ENCODE measurements at places on chromosomes 3 and 15. TPM values are rescaled to one million over a fixed set of nuclear protein-coding genes. Genes with fewer than 3 reads are reported as not detected.
A peak's percentile ranks its signal among the peaks of the same experiment; 100 is the strongest.

The GHRL gene
- polyA plus RNA-seq, result 2.9 TPM

The ADAMTS17 gene
- polyA plus RNA-seq, result 3.4 TPM

The RETNLB gene
- polyA plus RNA-seq, result not detected

The PARP14 gene
- polyA plus RNA-seq, result 19.2 TPM

The CDCP1 gene
- 1.2 TPM for polyA plus RNA-seq

The CCR9 gene
- not detected for polyA plus RNA-seq

The CRELD1 gene
- 62.1 TPM for polyA plus RNA-seq

The CD96 gene
- 0.69 TPM for polyA plus RNA-seq

The P4HTM gene
- polyA plus RNA-seq, result 56.2 TPM

DNA sequence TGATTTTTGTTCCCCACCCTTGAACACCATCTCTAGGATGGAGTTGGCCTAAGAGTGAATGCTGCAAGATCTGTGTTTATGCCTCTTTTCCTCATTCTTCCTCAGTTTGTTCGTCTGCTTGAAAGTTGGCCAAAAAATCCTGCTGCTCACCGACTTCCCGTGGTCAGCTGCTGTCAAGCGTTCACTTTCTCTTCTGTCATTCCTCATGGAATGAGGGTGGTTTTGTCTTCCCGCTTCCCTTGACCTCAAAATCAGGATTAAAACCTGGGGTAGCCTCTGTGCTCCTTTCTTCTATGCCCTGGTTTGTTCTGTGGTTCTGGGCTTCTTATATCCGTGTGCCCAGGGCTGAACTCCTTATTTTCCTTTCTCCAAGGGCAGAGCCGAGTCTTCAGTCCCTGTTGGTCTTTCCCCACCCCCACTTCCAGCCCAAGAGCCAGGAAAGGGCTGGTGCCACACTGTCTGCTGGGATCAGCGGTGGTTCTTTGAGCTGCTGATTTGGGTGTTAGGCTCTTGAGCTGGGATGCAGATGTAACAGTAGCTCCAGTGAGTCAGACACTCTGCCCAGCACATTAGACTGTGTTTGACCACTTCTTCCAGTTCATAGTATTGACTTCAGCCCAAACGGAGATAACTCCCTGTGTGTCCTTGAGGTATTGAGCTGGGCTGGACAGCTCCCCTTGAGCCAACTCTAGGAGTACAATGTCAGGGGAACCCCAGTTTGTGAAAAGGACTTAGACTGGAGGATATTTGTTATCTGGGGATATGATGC lies 2.3 kb downstream of the SERF2 start:
- DNase-seq, result no peak

GRCh38 chr3:171309906-171310359 lies 150.3 kb downstream of the TNIK start:
- DNase-seq, result no peak

GRCh38 chr15:97706059-97706458 lies 254.4 kb upstream of the ARRDC4 start:
- DNase-seq, result no peak

- DNase-seq, result no peak
These were observed 268.5 kb upstream of the TMC3 start for GRCh38 chr15:81642451-81642990.

DNA sequence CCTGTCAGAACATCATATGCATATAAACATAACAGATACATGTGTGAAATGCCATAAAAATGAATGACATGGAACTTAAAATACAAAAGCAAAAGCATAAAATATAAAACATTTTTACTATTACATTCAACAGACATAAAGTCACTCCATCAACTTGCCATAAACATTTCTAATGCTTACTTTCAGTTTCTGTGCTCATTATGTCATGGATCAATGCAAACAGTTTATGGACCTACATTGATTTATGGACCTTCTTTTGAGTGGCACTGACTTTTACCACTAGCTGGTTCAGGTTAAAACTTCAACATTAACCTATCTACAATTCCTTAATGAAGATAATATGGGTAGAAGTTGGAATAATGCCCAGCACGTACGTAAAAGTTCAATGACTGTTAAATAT lies 577.4 kb upstream of the LMCD1 start:
- DNase-seq, result no peak

DNA sequence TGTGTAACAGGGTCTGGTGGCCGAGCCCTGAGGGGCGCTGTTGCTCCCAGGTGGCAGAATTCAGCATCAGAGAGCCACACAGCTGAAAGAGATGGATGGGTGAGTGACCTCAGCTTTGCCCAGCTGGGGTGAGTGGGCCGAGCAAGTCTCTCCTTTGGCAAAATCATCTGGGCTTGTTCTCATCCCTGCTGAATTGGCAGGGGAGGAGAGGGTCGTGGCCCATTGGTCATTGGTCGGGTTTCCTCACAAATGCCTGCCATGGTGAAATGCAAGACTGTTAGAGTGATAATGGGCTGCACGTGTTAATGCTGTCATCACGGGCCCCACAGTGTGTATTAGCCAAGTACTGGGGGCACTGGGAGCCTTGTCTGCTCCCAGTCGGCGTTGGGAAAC lies 15.9 kb downstream of the ABHD2 start:
- no peak for DNase-seq

DNA sequence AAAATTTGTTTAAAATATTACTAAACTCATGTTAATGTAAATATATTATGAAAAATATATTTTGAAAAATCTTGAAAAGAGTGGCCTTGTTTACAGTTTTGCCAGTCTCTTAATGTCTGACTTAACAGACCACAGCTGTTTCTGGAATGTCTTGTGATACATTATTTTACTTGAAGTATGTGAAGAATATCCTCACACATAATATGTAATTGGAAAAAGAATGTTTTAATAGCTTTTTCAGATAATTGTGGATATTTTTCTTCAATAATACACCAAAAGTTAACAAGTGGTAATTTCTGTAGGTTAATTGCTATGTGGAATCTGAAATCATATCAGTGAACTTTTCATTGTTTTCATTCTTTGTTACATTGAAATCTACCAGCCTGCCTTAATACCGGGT lies 101.3 kb downstream of the UBE2E2 start:
- no peak for DNase-seq

DNA sequence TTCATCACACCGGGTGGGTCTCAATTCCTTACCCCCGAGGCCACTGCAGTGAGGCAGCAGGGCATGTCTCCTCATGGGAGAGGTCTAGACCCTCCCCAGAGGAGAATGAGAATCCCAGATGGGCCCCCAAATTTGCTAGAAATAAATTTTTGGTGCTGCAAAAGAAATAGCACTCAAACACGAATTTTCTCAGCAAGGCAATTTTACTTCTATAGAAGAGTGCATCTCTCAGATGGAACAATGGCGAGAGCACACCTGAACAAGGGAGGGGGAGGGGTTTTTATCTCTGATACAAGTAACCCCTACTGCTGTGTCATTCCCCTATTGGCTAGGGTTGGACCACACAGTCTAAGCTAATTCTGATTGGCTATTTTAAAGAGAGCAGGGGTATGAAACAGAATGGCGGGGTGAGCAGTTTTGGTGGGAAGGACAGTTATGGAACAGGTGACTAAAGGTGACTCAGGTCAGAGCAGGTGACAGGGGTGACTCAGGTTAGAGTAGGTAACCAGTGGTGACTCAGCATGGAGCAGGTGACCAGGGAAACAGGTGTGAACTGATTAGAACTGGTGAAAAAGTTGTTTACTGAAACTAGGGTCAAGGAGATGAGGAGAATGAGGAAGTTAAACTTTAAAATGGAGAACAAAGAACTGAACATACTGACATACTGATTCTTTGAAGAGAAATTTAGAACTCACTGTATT lies 93.0 kb upstream of the WNT7A start:
- DNase-seq, result no peak

GRCh38 chr3:10085738-10086137 lies 22.3 kb downstream of the FANCD2OS start:
- DNase-seq, result no peak

GRCh38 chr3:75078290-75078689 lies 463.8 kb upstream of the CNTN3 start:
- no peak for DNase-seq

GRCh38 chr3:170222647-170223541 lies 670 bp downstream of the PRKCI start:
- DNase-seq, result no peak

DNA sequence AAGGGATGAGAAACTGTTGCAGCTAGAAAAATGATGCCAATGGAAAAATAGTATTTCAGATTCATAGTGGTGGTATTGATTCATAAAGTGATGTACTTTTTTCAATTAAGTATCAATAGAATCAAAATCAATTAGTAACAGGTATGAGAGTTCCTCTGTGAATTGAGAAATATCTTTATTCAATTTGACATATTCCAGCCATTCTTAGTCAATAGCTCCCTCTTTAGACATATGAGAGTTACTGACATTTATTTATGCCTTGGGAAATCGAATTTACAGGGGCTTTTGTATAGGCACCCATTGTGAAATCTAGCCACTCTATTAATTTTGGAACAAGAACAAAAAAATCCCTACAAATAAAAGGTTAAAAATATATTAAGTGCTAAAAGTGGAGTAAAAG lies 386.9 kb upstream of the CNTN3 start:
- no peak for DNase-seq

DNA sequence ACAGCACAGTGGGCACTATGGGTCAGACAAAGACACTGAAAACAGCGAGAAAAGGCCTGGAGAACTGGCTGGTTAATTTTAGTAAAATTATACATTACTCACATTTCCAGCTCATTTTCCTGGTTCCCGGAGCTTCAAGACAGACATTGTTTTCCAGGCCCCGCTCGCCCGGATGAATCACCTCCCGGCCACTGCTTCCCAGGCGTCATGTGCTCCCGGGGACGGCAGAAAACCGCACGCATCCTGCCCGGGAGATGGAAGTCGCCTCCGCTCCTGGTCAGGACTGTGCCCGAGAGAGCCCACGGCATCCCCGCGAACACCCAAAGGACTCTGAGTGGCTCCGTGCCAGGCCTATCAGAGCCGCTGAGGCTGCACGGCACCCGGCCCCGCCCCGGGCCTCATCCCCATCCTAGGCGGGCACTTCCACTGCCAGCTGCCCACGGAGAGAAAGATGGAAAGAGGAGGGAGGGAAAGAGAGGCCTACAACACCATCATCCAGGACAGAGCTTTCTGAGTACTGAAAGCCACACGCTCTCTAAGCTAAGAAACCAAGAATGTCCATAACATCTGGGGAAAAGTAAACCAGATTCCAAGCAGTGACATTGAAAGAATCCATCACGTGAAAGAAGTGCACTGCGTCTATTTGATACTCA lies 75.1 kb downstream of the VGLL4 start:
- DNase-seq, result no peak

DNA sequence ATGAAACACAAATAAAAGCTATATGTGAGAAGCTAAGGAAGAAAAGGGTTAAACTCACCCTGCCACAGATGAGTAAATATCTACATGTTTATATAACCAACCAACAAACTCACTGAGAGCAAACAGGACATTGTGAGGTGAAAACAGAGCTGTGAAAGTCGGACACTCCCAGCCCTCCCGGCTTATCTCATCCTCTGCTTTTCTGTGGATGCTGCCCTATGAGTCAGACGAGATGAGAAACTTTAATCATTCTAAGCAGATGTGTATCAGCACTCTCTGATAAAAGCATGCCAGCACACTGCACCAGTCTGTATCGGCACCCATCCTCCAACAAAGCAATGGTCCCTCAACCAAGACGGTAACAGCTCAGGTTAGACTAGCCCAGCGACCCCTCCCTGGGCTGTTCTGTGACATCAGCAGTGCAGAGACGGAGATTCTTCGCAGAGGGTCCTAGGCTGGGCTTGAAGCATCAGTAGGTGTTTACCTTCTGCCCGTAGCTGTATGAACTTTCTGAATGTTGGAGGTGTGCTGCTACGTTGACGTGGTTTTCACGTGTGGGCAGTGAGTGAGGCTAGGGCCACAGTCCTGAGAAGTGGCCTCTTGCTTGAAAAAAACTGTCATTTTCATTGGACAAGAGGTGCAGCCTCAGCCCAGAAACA lies 119.8 kb upstream of the ALDH1A3 start:
- no peak for DNase-seq

DNA sequence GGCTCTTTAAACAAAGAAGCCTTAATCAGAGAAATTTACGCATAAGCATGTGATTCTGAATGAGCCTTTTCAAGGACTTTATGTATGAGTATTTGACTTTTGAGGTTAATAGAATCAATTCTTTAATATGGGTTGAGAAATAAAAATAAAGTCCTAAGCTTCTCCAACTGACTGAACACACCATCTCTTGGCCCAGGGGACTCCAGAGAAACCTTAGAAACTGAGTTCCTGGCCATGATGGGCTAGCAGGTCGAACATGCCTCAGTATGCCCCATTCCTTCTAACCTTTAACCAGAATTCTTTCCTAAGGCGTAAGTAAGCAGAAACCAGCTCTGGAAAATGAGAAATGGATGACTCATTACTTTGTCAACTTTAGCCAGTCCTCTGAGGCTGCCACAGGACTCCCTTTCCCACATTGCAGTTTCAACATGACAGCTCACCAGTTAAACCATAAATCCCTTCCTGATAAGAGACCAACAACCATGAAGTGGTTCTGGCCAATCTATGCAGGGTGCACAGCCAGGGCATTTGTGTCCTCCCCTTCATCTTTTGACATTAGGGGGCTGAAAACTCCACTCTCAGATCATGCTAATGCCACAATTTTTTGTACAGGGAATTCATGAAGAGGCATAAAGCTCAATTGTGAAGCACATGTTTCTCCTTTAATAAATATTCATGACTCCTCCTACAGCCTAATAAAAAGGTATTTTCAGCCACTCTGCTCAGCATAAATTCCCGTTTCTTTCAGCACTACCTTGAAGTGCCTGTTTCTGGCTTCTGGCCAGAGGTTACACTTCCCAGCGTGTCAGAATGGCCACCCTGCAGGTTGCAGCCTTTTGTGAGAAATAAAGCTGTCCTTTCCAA lies 33.3 kb downstream of the TM4SF18 start:
- peak; percentile 55 for DNase-seq

GRCh38 chr3:82596805-82597204 lies 835.4 kb upstream of the GBE1 start:
- no peak for DNase-seq

- DNase-seq, result no peak
These were observed 66.0 kb downstream of the TLE3 start for GRCh38 chr15:70031713-70032112.

- no peak for DNase-seq
These were observed 13.5 kb upstream of the ZNF592 start for GRCh38 chr15:84734794-84735479.

DNA sequence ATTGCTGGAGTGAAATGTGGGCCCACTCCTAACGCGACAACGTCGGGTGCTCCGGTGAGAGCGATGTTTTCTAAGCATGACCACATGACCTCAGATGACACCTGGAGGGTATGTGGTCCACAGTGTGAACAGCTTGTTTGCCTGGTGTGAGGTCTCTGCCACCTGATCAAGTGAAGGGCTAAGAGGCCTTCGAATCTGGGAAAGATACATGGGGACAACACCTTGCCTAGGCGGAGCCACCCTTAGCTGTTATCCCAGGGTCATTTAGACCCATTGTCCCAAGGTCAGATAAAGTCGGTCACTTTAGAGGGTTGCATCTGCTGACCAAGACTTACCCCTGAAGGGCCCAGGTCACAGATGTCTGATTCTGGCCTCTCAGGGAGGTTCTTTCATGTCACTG lies 34.9 kb upstream of the ALDH1A3 start:
- DNase-seq, result no peak

DNA sequence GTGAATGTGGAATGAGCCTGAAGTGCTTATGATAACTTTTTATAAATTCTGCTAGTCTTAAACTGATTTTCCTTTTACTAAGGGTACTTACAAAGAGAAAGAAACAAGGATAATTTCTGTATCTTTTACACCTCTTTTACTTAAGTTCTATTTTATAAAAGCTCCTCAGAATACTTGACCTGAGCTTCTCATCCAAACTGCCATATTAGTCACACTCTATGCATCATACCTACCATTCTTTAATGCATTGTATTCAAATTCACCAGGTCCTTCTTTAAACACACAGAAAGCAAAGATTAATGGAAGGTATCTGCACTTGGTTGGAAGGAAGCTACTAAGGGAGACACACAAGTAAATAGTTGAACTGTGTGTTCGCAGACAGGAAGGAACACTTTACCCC lies 1.6 kb upstream of the TOPAZ1 start:
- DNase-seq, result no peak

Measured in right renal pelvis (tissue), 4 donors.